ENCODE measurements at places on chromosomes 1 and 21.

- DNase-seq: no peak
These were observed 4.0 kb upstream of the EXTL1 start for GRCh38 chr1:26017606-26018005.

GRCh38 chr1:78114034-78114956, 68.5 kb downstream of the GIPC2 start:
- no peak for DNase-seq

- DNase-seq: no peak
These were observed 17.2 kb upstream of the RAB29 start for GRCh38 chr1:205792481-205792881.

- no peak for DNase-seq
These were observed 138.7 kb downstream of the DISP1 start for GRCh38 chr1:222953585-222953984.

- no peak for DNase-seq
These were observed 85.9 kb upstream of the GADD45A start for GRCh38 chr1:67599085-67599484.

DNA sequence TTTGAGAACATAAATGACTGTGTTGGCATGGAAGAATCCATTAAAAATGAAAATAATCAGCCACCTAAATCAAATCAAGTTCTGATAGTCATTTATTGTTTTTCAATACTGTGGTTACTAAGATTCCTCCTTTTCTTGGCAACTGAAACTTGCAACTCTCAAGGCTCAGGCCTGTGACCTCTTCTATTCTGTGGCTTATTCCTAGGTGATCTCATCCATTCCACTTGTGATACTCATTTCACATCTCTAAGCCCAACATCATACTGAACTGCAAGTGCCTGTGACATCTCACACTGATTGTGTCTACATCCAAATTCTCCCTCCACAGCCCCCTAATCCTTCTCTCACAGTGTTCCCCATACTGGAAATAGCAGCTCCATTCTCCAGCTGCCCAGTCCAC, 4.8 kb upstream of the ST6GALNAC5 start:
- no peak for DNase-seq

DNA sequence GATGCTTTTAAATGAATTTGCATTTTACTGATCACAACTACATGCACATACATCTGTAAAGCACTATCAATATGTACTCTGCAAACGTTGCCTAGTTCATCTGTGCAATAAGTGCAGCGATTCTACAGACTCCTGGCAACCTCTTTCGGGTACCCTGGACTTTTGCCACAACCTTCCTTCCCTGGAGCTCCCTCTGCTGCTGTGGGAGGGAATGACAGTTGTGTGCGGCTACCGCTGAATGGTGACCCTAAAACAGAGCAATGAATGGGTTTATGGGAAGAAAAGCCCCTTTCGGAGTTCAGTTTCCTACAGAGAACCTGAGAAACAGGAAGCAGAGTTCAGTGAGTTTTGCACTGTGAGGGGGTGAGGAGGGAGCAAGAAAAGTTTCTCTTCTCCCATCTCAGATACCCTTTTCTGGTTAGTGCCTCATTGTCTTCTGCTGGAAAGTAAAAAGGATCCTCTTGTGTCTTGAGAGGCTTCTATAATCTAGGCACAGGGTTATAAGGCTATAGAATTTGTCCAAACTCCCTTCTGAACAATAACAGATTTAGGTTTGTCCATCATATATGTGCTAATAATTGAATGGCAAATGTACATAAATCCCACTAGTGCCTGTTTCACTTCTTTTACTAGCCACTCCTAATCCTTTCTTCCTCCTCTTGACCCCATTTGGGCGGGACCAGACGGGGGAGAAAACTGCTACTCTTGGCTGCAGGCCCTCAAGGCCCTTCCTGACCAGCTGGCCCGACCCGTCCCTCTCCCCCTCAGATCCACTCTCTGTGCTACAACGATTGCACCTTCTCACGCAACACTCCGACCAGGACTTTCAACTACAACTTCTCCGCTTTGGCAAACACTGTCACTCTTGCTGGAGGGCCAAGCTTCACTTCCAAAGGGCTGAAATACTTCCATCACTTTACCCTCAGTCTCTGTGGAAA, 19.8 kb upstream of the SARS1 start:
- DNase-seq: no peak

DNA sequence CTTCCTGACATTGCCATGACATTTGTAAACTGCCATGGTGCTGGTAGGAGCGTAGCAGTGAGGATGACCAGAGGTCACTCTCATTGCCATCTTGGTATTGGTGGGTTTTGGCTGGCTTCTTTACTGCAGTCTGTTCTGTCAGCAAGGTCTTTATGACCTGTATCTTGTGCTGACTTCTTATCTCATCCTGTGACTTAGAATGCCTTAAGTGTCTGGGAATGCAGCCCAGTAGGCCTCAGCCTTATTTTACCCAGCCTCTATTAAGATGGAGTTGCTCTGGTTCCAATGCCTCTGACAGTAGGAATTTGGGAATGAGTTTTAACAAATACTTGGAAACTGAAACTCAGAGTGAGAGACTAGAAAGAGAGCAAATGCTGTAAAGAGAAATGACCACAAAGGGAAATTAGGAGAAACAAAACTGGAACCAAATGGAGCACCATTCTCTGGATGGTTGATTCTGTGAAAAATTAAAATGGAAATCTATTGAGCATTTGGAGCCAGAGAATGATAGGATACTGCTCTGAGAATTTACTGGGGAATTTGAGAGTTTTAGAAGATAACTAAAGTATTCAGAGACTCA, 50.1 kb upstream of the RHOU start:
- no peak for DNase-seq

DNA sequence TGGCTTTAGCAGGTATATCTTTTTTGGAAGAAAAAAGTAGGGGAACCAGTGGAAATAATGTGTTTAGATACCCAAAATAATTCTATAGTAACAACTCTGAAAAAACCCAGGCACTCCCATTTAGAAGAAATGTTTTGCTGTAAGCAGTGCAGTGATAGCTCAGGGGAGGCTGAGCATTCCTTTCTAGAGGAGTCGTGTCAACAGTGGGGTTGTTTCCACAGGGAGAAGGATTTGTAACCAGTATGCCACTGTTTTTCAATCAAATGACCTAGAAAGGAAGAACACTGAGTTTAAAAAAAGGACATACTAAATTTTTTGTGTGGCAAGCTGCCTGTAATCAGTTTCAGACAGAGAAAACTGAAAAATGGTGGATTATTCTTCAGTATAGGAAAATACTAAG, 2.4 kb downstream of the PGD start:
- no peak for DNase-seq

GRCh38 chr21:39610703-39611102, 2.0 kb upstream of the B3GALT5 start:
- DNase-seq: no peak

DNA sequence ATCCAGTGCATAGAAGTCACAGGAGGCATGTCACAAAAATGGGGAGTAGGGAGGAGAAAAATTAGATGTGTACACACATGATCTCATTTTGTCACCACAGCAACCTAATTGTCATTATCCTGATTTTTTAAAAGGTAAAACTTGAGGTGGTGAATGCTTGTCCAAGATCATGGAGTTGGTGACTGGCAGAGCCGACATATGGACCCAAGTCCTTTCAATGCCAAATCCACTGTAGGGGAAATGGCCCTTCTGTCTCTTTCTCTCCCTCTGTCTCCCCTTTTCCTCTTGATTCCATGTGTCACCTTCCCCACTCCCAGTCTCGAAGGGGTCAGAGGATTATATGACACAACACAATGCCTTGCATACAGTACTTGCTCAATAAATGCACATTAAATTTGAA, 65.7 kb upstream of the JUN start:
- no peak for DNase-seq

DNA sequence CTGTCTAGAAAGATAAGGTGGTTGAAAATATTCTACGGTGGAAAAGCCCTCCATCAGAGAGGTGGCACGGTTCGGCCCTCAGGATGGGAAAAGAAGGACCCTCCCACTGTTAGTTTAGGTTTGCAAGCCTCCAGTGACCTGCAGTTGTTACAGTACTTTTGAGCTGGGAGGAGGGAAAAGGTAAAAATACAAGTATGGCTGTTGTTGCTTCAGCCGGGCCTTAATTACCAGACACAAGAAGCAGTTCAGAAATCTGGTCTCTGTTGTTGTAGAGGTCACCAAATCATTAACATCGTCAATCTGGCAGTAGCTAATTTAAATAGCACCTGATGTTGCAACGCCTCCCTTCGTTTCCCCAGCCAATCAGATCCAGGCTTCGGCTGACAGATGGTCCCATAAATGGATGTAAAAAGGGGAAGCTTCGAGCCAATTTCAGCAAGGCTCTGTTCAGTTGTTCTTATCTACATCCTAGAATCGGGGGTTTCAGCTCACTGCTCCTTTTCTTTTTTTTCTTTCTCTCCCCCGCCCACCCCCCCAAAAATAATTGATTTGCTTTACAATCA, at the start of gene ELAVL4:
TSS of gene ELAVL4 (plus strand) at position 424 of the 563 bp plus-strand sequence. CDS start 270 bp downstream, outside the sequence.
- no peak for DNase-seq

DNA sequence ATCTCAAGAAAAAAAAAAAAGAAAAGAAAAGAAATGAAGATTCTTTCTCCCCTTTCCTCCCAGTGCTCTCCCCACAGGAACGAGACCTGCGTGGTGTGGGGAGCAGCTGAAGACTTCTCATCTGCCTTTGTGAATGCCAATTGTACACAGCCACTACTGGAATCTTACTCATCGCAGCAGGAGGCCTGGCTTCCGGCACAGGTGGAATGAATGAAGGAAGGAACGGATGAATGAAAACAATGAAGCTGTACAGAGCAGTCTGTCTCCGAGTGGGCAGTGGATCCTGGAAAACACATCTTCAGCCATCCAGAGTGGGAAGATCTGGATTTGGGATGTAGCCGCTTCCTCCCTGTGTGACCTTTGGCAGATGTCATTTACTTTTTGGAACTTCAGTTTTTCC, 64.9 kb downstream of the RUNX3 start:
- DNase-seq: no peak

GRCh38 chr1:69920426-69920825, 285.0 kb downstream of the LRRC40 start:
- no peak for DNase-seq

GRCh38 chr1:31811605-31812004, 4.2 kb downstream of the SPOCD1 start:
- DNase-seq: no peak

DNA sequence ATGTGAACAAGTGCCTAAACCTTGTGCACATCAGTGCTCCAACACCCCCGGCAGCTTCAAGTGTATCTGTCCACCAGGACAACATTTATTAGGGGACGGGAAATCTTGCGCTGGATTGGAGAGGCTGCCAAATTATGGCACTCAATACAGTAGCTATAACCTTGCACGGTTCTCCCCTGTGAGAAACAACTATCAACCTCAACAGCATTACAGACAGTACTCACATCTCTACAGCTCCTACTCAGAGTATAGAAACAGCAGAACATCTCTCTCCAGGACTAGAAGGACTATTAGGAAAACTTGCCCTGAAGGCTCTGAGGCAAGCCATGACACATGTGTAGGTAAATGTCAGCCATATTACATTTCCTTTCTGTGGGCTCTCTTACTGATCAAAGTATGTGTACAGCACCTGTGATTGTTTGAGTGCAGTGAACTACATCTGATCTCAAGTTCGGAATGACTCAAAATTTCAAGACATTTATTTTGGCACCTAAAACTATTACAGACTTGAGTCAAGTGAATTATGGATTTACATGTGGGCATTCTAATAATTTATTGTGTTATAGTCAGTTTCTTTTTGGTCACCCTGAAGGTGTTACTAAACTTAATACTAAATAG, 196.5 kb downstream of the TPR start:
- no peak for DNase-seq

GRCh38 chr1:42950116-42950481, 8.6 kb downstream of the SLC2A1 start:
- DNase-seq: no peak

DNA sequence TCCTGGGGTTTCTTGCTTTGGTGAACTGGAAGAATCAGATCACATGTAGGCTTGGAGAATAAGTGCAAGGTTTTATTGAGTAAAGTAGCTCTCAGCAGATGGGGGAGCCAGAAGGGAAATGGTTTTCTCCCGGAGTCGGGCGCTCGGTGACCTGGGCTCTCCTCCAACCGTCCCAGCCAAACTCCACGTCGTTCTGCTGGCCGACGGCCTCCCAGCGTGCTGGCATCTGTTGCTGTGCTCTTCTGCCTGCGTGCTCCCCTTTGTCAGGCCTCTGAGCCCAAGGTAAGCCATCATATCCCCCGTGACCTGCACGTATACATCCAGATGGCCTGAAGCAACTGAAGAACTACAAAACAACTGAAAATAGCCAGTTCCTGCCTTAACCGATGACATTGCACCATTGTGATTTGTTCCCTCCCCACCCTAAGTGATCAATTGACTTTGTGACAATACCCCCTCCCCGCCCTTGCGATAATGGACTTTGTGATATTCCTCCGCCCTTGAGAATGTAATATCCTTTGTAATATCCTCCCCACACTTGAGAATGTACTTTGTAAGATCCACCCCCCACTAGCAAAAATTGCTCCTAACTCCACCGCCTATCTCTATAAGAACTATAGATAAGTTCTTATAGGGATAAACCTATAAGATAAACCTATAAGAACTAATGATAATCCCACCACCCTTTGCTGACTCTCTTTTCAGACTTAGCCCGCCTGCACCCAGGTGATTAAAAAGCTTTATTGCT, 88.3 kb downstream of the SMYD3 start:
- no peak for DNase-seq

DNA sequence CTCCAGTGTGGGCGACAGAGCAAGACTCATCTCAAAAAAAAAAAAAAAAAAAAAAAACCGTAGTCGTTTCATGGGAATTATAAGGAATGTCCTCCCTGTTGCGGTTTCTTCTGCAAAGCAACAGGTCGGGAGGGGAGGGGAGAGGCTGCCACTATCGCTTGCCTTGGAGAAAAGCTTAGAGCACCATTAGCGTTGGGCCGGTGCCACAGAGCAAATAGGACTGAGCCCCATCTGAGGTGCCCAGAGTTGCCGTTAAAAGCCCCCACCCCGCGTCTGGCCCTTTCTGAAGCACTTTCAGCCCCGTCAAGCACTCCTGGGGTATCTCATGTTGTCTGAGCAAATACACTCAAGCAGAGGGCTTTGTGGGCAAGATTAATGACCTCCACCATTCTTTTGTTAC, 2.2 kb downstream of the RIPPLY3 start:
- no peak for DNase-seq

GRCh38 chr1:239260842-239261241, 125.5 kb upstream of the CHRM3 start:
- no peak for DNase-seq

DNA sequence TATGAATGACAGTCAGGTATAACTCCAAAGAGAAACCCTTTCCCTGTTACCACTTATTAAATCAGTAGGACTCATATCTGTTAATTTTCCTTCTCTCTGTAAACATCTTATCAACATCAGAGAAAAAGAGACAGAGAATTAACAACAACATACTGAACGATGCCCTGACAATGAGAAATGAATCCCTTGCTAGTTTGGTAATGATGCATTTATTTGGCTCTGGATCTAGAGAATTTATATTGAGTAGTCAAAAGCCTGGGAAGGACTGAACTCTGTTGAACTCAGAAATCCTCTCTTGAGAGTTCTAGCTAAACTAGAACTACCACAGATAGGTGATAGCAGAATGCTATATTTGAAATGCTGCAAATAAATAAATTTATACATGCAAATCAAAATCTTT, 325.6 kb downstream of the DISC1 start:
- DNase-seq: no peak

DNA sequence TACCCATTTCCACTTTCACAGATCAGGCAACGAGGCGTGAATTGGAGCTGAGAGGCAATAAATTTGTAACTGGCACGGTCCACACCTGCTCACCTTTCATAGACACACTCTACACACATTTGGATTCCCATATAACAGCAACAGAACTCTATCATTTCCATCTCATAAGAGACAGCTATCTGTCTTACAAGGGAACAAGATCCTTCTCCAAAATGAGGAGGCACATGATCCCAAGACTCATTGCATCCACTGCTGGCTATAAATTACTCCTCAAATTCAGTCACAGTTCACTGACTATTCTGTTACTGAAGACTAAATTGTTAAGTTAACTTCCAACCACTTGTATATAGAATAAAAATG, 342.8 kb downstream of the MATN1 start:
- no peak for DNase-seq

All from Right ventricle myocardium inferior (tissue), 1 donor.